ENCODE measurements at places on chromosomes 13 and 19.

- DNase-seq = no peak
Measured at GRCh38 chr13:44117351-44117750, 237.6 kb downstream of the LACC1 start.

GRCh38 chr13:114143806-114144605 is 11.6 kb upstream of the RASA3 start:
- DNase-seq = no peak

DNA sequence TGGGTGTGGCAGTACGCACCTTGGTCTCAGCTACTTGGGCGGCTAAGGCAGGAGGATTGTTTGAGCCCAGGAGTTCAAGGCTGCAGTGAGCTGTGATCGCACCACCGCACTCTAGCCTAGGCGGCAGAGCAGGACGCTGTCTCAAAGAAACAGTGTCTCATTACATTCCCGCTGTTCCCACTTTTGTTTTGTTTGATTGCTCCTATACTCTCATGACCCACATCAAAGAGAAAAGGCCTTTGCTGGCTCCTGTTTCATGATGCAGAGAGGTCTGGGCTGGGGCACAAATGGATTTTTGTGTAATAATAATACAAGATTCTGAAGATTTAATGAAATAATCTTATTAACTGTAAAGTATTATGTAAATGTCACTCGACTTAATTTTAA is 85.7 kb downstream of the LACC1 start:
- no peak for DNase-seq

- no peak for DNase-seq
Measured at GRCh38 chr13:112626124-112626523, 38.2 kb upstream of the TUBGCP3 start.

- DNase-seq = no peak
Measured at GRCh38 chr19:788983-789700, 8.1 kb upstream of the PTBP1 start.

- no peak for DNase-seq
Measured at GRCh38 chr19:42159942-42160341, 27.7 kb upstream of the POU2F2 start.

DNA sequence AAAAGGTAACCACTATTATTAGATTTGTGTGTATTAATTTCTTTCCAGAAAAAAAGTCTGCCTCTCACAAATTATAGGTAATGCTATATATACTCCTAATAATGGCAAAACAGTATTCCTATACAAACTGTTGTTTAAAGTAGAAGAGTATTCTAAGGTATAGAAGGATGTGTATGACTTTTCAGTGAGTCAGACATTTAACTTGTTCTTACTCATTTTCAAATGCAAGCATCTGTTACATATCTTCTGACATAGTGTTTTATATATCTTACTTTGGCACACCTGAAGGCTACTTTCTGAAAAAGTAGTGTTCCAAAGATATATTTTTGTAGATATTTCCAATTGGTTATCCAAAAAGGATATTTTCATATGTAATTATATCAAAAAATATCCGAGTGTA is 3.5 kb upstream of the SLITRK5 start:
- no peak for DNase-seq

DNA sequence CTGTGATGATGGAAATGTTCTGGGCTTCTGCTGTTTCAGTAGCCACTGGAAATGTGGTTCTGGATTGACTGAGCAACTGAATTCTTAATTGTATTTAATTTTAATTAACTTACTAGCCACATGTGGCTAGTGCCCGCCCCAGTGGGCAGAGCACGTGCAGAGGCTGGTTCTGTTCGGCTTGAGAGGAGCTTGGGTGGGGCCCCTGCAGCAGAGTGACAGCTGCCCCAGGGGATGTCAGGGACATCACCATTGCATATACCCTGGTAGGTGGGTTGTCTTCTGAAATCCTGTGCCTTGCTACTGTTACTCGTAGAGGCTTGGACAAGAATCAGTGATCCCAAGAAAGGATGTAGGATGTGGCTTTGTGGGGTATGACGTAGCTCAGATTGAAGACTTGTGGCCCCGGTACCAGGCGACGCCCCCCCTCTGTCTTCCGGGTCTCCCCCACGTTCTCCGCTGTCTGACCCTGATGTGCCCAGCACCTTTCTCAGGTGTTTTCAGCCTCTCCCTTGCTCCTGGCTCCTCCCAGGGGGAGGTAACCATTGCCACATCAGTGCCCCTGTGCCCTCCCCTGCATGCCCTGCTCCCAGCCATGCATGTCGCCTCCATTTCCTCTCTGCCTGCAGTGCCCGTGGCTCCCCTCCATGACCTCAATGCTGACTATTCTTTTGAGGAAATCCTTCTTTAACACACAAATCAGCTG is 102.6 kb upstream of the RNF113B start:
- DNase-seq = no peak

DNA sequence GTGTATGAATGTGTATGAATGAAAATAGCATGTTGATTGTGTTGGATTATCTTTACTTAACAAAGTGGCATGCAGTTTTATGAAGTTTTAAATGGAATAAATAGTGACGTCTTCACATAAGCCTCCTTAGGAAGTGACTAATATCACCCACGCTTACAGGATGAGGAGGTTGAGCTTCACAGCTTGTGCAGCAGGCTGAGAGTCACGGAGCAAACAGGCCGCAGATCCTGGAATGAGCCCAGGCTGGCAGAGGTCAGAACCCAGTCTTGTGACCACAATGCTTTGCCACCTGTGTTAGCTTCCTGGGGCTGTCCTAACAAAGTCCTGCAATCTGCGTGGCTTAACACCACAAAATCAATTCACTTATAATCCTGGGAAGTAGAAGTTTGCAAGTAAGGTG is 20.8 kb downstream of the LAIR2 start:
- no peak for DNase-seq

GRCh38 chr13:75473468-75473867 is 8.5 kb downstream of the TBC1D4 start:
- DNase-seq = no peak

GRCh38 chr13:110575322-110576069 is 14.0 kb upstream of the RAB20 start:
- no peak for DNase-seq

DNA sequence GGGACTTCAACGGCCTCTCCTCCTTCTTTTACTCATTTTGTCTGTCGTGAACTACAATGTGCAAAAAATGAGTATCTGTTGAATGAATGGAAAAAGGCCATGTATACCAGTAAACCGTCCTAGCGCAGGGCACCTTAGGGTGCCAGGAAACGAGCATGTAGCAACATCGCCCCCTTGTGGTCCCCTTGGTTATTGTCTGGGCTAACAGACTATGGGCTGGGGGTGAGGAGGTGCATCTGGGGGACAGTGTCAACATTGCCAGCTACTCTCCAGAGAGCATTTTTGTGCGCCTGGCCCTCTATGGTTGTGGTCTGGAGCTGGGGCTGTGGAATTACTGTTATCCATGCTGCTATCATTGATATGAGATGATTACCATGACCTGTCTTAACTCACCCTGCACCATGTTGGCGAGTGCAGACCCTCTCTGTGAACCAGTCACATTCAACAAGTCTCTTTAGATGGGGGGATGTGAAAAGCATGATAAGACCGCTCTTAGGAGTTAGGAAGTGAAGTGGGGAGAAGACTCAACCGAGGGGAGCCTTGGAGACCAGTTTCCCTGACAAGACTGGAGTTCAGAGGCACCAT is 22.8 kb upstream of the SIGLEC11 start:
- peak; percentile 62 for DNase-seq

GRCh38 chr13:33612641-33613638 is 205.0 kb upstream of the RFC3 start:
- DNase-seq = no peak

DNA sequence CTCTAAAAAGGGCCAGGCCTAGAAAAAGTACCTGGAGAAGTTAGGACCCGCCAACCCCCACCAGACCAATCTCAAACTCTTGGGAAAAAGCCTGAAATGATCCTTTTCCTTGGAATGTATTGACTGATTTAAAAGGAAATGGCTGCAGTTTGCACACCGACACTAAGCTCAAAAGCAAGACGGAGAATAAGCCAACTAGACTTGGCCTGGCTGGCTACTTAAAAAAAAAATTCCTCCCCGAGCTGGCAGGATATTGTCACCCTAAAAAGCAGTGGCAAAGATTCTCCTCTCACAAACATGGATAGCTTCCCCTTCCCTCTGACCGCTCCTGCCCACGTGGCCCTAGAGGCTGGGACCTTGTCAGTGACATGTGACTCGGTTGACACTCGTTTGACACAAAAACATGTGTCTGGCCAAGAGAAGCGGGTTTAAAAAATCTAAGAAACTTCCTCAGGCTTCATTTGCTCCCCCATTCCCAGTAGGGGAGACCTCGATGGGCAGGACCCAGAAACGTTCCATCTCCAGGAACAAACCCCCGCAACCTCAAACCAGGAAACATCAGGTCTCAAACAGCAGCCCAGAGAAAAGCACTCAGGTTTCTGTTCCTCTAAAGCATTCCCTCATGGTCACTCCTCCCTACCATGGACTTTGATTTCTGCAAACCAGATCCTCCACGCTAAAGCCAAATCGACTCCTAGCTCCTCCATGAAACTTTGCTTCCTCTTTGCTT is 1.3 kb downstream of the RFX1 start:
- DNase-seq = no peak

DNA sequence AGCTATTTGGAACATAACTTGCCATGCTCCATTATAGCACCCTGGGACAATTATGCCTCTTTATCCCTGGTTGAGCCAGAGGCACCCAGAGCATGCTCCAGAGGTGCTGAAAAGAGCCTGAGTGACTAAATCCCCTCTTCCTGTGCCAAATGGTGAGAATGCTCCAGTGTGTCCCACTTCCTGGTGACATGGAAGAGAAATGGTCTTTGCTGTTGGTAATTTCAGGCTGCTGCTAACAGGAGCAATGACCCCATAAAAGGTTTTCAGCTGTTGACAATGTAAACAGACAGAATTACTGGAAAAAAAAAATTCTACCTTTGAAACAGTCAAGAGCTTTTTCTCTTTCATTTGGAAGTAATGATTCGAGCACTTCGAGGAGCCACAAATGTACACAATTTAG is 341.8 kb downstream of the FGF9 start:
- DNase-seq = no peak

DNA sequence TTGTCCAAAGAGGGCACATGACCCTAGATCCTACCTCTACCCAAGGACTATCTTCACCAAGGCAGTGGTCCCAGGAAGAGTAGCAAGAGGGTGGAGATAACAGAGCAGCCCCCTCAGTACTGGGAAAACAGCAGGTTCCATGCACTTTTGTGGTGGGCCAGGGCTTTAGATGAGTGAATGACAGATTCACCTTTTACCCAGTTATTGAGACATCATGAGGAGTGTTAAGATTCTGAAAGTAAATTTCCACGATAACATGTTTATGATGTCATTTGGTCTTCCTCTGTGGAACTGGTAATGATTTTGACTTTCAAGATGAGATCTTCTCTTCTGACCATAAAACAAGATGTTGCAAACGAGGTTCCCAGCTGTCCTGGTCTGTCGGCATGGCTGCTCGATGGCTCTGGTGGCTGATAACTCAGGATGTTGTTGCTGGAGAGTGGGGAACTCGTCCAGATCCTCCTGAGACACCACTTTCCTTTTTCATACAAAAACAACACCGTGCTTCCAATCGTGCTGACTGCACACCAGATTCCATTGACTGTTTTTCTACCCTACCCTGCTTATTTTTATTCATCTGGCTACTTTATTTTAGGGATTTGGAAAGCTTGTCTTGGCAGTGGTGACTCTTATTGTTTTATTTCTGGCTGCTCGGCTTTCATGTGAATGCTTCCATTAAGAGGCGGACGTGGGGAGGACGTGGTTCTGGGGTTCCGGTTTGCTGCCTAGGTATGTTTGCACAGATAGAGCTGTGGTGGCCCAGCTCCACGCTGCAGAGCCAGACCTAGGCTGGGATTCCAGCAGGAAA is 88.5 kb downstream of the LRCH1 start:
- no peak for DNase-seq

DNA sequence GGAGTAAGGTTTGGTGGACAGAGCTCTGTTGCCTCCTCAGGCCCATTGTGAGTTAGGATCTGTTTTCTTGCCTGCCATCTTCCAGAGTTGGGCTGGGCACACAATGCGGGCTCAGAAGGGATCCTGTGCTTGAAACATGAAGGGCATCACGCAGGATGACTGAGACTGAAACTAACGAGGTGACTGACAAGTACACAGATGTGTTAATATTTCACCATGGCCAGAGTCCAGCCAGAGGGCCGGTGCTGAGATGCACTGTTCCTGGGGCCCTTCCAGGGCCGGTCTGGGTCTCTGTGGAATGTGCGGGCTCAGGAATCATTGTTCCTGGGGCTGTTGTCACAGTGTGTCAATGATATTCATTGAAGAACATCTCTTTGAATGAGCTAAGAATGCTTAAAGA is 163.7 kb downstream of the URI1 start:
- DNase-seq = no peak

GRCh38 chr13:45362939-45363338 is 22.0 kb upstream of the TPT1 start:
- DNase-seq = no peak

- no peak for DNase-seq
Measured at GRCh38 chr19:49999371-50000010, 25.7 kb downstream of the VRK3 start.

DNA sequence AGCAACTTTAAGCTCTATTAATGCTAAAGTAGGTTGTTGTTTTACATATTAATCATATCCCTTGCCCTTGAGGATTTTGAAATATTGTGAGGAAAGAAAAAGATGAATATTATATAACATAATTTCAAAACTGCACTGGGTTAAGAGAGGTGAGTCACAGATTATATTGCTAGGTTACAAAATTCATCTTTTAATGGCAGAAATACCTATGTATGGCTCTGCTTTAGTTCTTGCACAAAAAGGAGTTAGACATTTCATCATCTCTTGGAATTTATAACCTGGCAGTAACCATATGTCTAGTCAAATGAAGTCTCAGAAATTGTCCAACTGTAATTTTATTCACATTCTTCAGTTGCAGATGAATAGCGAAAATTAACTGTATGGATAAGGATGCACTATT is 2041.1 kb downstream of the OLFM4 start:
- no peak for DNase-seq

- no peak for DNase-seq
Measured at GRCh38 chr13:100826441-100826840, 151.8 kb upstream of the TMTC4 start.

- DNase-seq = no peak
Measured at GRCh38 chr19:18332917-18333530, 7.4 kb upstream of the PGPEP1 start.

DNA sequence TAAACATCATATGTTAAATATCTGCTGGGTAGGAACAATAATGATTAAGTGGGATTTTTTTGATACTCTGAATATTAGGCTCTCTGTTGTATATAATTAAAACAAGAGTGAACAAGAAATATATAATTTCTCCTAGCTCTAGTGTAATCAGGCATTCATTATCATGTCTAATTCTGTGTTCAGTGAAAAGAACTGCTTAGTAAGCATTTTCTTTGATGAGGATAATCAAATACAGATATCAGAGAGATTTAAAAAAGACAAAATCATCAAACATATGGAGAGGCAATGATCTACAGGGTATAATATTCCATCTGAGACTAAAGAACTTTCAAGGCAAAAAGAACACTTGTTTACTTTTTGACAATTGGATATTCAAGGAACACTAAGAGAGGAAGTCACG is 241.1 kb downstream of the DNAJC15 start:
- no peak for DNase-seq

Data from activated T-helper 1 cell treated with anti-CD3 and anti-CD28 coated beads, Interleukin-2, amount 50 U/mL, for 16 hours (primary cell).